ENCODE measurements at places on chromosomes 4 and X.

- DNase-seq, result no peak
Observed at GRCh38 chr4:136850446-136850845, 681.8 kb downstream of the PCDH18 start.

- DNase-seq, result no peak
Observed at GRCh38 chr4:48184882-48185281, 50.8 kb upstream of the TXK start.

- DNase-seq, result no peak
Observed at GRCh38 chr4:99506781-99507180, 4.0 kb upstream of the C4orf17 start.

DNA sequence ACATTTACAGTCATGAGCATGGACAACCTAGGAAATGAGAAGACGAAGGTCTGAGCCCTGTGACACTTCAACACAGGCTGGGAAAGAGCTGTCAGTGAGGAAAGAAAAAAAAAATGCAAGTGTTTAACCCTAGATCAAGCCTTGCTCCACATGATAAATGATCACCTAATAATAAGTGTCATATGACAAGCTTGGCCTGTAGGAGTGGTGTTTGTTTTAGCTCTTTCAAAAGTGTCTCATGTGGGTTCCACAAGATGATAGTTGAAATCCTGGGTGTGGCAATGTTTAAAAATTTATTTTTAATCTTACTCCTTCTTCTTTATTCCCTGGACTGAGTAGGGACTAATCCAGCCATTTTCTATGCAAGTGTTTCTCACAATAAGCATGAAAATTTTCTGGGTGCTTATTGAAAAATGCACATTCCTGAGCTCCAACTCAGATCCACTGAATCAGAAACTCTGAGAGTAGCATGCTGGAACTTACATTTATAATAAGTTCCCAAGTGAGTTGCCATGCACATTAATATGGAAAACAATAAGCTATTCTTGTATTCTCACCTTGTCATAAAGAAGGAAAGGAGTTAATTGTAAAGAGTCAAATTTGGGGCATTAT, 138.3 kb downstream of the AREG start:
- DNase-seq, result no peak

DNA sequence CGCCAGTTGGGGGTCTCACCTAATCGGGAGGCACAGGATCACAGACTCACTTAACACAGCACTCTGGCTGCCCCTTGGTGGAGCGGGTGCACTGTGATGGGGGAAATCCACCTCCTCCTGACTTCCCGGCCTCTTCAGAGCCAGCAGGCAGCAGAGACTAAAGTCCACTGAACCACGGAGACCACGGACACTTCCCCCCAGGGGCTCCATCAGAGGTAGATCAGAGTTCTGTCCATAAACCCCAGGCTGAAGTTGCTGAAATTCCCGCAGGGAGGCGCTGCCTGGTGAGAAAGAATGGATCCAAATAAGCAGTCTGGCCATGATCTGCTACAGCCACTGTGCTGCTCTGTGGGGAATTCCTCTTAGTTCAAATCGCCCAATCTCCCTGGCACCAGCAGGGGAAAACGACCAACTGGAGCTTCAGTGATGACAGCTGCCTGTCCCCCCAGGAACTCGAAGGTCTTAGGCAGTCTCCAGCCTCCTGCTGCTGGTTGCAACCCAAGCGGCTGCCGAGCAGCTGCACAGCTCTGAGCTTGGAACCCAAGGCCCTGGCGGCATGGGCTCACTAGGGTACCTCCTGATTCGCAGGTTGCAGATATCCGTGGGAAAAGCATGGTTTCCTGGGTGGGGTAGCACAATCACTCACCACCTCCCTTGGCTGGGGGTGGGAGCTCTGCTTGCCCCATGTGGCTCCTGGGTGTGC, 106.9 kb upstream of the DCAF12L2 start:
- no peak for DNase-seq

DNA sequence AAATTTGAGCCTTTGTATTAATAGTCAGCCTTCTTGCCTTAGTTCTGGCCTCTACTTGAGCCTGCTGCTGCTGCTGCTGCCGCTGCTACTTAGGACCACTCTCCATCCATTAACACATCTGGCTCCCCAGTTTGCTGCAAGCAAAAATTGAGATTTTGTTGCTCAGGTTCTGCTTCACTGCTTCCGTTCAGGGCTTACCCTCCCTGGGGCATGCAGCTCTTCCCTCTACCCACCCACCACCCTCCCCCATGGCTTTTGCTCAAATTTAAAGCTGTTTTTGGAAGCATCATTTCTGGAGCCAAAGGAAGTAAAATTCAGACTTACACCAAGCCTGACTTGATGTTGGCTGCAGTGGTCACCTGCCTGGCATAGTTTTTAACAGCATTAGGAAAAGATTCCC, 28.9 kb upstream of the FRMPD3 start:
- DNase-seq, result no peak

GRCh38 chr4:8582436-8582835, 2.2 kb downstream of the GPR78 start:
- no peak for DNase-seq

DNA sequence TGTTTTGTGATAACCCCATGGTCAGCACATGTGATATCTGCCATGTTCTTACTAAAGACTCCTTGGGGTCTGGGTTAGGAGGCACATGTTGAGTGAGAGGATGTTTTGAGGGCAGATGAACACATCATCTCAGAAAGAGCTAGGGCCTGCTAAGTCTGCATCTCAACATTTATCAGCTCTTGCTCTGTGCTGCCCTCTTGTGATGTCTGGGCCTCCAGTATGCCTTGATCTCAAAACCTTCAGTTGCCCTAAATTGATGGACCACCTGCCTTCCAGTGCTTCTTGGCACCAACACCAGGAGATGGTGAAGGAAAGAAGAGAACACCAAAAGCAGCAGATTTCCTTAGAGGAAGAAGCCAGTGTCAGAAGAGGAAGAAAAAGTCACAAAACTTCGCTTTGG, 22.5 kb downstream of the MID1 start:
- DNase-seq, result no peak

DNA sequence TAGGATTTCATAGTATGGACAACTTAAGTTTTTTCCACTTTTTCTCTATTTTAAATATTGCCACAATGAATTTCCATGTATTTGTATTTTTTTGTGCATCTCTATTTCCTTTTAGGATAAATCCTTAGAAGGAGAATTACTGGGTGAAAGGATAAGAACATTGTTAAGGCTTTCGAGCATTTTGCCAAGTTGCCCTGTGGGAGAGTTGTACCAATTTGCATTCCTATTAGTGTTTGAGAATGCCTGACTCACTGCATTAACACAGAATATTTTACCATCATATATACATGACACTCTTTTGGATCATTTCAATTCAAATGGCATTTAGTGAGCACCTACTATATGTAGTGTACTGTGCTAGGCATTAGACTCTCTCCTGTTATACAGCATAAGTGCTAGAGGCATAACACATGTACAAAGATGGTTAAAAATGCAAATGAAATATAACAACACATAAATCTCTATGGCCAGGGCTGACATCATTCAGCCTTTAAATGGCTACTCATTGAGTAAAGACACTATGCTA, 57.0 kb downstream of the PLAC1 start:
- DNase-seq, result no peak

DNA sequence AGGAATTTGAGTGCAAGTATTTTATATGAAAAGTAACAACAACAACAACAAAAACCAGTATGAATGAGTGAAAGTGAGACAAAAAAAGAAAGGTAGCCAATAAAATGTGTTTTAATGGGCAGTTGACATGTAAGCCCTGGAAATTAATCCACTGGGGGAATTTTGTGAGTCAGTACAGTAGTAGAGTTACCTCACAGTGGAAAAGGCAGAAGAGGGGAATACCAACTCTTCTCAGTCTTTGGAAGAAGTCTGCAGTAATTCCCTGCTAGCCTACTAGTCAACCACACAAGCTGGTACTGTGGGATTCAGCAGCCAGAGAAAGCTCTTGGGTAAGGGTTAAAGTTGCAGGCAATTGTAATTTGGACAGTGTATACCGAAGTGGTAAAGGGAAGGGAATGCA, 76.3 kb upstream of the IL15 start:
- no peak for DNase-seq

DNA sequence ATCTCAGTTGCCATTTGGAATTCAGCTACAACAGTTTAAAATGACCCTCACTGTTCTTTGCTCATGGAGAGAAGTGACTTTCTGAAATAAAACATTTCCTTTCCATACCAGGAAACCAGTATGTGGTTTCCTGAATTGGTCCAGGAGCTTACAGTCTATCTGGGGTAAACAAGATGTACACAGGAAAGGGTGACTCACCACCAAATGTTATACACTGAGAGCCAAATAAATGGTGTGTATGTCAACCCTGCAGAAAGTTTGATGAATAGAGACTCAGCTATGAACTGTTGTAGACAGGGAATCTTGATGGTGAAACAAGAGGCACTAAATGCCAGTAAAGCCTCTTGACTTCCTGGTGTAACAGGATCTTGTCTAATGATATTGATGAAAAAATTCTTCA, 100.4 kb downstream of the HS6ST2 start:
- DNase-seq, result no peak

DNA sequence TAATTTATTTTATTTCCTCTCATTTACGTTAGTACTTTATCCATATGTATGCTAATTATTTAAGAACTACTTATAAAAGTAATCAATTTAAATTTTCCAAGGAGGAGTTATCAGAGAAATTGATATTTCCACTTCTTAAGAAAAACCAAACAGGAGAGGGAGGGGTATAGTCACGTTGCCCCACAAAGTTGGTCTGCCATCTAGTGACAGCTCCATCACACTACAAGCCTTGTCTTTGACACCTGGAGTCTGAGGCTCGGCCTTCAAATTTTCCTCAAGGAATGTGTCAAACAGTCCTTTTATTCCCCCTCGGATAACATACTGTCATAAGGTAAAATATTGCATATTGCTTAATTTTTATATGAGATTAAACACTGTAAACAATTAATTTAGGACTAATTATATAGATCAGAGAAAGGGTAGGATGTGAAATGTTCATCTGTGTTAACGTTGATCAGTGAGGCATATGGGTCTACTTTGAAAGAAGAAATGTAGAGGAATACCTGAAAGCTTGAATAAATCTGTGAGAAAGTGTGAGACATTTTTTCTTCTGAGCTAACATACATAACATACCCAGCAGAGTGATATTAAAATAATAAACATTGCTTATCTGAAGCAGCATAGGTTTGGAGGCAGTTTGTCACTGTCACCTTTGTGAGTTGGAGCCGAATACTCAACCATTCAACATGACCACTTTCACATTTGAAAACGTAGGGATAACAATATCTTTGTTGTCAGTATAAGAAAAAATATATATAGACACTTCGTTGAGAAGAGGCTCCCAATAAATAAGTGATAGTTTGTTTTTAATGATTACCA, 114.4 kb downstream of the GLRA3 start:
- peak; percentile 31 for DNase-seq

DNA sequence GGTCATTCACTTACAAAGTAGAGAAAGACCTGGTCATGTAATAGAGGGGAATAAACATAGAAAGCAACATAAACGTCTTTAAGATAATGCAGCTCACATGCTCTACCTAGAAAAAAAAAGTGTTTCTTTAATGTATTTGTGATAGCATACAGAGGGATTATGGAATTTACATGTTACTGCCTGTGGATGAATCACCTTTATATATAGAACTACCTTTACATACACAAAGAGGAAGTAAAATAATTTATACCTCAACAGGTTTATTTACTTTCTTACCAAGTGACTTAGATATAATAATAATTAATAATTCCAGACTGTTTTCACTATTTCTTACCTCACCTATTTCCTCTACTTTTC, 81.5 kb downstream of the PPP3CA start:
- no peak for DNase-seq

GRCh38 chr4:77805840-77806239, 13.3 kb downstream of the CNOT6L start:
- no peak for DNase-seq

GRCh38 chr4:38676986-38677385, 13.0 kb downstream of the KLF3 start:
- no peak for DNase-seq

DNA sequence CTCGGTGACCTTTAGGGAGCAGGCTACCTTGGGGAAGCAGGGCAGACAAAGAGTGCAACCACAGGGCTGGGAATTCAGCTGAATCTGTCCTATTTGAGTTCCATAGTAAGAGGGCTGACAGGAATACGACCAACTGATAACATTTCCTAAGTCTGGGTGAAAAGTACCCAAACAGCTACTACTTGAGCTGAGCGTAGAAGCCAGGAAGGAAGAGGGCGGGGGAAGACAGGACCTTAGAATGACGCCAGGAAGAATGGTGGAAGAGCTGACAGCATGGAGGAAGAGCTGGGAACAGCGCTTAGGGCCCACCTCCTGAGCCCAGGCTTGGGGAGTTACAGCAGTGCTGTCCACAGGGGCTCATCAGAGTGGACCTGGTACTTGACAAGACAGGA, 14.4 kb downstream of the MECP2 start:
- no peak for DNase-seq

- no peak for DNase-seq
Observed at GRCh38 chr4:66629927-66630326, 915.4 kb downstream of the CENPC start.
